ENCODE measurements at places on chromosomes 12 and 14.

DNA sequence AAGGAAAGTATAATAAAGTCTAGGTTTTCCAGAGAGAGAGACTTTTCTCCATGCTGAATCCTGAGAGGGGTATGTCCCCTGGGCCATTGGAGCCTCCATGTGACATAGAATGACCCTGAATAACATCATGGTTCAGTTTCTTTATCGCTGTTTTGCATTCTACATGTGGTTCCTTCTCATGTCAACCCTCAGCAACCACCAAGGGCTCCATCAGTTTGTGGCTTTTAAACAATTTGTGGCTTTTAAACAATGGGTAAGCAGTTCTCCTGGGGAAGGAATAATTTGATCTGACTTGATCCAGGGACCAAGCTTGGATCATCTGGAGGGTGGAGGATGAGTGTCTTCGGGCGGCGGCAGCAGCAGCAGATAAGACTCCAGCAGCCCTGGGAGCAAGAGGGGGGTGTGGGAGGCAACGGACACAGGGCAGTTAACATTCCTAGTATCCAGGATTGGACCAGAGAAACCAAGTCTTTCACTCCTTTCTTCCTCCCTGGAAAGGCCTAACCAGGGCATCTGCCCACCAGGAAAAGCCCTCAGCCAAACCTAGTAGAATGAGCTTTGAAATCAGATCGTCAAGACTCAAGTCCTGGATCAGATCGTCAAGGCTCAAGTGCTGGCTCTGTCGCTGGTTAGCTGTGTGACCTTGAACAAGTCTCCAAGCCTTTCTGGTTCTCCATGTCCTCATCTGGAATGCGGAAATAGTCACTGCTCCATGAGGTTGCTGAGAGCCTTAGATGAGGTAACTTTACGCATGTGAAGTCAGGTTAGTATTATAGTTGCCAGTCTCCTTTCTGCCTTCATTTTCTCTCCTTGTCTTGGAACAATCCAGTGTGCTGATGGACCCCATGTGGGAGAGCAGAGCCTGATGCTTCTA is 27.8 kb upstream of the FAM222A start:
- DNase-seq: no peak

- DNase-seq: no peak
These were observed 5.9 kb upstream of the KRT3 start for GRCh38 chr12:52801773-52802172.

- DNase-seq: no peak
These were observed 467.1 kb upstream of the SOX5 start for GRCh38 chr12:24416423-24417109.

DNA sequence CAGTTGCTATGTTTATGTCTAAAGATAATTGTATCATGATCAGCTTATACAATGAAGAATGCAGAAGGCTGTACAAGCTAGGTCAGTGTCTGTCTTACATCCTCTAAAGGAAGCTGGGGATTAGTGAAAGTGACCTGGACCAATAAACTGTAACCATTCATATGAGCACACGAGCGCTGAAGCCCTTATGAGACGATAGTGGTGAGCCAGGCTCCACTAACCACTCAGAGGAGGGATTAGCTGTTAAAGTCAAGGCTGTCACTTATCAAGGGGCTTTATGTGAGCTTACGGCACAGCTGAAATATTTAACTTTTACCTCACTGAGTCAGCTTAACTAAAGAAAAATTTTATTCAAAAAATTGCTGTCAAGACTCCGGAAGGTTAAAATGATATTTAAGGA is 30.3 kb downstream of the NDUFA12 start:
- DNase-seq: no peak

DNA sequence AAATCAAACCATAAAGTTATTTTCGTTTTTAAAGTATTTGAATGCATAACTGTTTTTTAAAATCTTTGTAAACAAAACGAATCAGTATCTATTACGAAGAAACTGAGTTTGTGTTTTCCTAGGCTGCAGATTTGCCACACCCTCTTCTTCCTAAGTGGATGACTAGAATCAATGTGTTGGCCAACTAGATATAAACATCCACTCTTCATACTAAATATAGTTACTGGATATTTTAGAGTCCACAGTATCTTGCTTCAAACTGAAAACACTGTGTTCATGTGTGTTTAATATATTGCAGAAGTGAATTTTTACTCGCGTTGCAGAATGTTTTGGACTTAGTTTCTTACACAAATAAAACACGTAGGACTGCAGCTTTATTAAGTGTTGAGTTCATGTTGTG is 63.2 kb downstream of the KLHL28 start:
- peak; percentile 37 for DNase-seq

- DNase-seq: no peak
These were observed 3.5 kb upstream of the BAZ2A start for GRCh38 chr12:56633468-56634241.

DNA sequence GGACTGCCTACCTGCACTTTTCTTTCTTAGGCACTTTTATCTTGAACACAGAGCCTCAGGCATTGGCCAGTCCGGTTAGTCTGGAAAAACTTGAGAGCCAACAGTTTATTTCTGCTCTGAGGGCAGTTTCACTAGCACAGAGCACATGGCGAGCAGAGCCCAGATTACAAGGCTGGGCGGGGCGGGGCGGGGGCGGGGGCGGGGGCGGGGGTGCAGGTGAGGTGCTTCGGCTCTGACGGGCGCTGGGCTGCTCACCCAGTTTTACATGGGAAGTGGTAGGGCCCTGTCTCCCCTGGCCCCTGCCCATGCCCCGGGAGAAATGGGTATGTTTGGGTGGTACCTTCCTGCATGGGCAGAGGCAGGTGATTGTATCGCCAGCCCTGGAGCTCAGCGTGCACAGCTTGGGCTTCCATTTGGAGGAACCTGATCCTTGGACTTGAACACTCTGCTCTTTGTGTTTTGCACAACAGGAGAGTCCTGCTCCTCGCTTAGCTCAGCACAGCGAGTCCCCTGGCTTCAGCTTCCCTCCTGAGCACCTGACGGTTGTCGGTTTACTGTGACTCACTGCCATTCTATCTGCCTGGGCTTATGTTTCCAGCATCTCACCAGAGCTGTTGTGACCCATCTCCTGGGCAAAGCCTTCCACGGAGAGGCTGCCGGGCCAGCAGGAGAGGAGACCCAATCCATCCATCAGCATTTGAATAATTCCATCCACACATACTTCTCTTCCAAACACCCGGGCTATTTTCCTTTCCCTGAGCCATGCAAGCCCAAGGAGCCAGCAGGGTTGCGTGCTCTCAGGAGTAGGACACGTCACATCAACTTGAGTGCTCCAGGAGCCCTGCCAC is 108.5 kb downstream of the ARF6 start:
- no peak for DNase-seq

DNA sequence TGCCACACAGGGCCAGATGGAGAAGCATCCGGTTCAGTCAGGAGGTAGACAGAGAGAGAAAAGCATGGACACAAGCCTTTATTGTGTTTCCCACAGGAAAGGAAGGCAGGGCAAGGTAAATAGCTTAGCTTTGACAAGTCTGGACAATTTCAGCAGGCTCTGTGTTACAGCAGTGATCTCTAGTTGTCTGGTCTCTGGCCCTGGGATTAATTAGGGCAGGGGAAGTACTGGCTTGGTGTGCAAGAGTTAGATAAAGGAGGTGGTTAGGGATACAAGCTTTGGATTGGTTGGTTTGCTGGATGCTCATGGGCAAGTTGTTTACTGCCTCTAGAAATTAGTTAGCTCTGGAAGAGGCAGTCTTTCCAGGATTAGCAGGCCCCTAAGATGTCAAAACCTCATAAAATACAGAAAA is 15.1 kb upstream of the NGDN start:
- peak; percentile 7 for DNase-seq

DNA sequence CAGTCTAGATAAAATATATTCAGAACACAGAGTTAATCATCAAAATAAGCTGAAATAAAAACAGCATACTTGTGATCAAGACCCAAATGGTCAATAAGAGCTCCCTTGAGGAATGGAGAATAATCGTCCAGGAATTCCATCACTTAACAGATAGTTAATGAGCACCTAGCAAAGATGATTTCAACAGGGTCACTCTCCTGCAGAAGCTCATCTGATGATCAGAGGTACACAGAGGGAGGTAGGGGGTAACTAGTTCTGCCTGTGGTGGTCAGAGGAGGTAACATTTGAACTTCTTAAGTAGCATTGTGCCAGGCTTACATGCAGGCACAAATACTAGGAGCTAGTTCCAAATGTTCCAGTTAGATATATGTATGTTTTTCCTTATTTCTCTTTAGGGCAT is 9.5 kb downstream of the MED13L start:
- DNase-seq: no peak

DNA sequence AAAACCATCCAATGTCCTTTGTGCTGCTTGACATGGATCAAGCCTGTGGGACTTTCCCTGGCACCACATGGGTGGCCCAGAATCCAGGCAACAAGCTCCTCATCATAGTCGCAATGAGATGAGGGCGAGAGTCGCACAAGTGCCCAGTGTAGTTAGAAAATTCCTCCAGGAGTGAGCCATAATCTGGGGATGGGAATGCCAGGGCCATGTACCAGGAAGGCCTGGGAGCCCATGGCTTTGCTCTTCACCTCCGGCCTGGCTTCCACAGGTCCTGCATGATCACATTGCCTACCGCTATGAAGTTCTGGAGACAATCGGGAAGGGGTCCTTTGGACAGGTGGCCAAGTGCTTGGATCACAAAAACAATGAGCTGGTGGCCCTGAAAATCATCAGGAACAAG is 33.9 kb downstream of the DYRK4 start:
- no peak for DNase-seq

GRCh38 chr12:107283652-107284051 is 190.3 kb upstream of the CRY1 start:
- no peak for DNase-seq

DNA sequence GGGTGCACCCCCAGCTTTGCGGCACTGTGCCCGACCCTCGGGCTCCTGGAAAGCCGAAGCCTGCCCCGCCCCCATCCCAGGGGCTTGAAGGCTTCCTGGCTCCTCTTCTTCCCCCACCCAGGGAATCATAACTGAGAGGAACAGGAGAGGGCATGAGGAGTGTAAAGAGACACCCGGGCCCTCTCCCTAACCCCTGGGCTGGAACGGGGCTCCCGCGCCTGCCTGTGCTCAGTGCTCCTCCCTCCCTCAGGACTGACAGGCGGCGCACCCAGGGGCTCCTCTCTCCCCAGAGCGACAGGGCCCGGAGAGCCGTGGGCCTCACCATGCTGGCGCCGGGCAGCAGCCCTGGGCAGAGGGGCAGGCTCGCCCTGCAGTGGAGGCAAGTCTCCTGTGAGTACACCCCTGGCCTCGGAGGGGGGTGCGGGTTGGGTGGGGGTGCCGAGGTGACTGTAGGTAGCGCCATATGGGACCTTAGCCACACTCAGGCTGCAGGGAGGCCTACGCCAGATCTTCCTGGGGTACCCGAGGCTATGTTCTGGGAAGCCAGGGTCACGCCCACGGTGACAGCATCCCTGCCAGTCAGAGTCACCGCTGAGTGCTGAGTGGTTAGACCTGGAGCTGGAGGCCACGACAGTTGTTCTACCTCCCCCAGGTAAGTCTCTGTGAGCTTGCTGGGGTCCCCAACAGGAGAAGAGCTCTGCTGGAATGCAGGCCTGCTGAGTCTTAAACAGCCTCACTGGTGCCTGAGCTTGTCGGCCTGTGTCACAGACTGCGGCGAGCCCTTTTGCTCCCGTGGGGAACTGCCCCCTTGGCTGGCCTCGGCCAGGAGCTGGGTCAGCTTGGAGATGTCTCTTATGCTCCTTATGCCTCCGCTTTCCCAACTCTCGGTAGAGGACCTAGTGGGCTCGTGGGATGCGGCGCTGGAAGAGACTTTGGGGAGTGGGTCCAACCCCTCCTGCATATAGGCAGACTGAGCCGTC is 7.8 kb downstream of the LRTM2 start:
- no peak for DNase-seq

DNA sequence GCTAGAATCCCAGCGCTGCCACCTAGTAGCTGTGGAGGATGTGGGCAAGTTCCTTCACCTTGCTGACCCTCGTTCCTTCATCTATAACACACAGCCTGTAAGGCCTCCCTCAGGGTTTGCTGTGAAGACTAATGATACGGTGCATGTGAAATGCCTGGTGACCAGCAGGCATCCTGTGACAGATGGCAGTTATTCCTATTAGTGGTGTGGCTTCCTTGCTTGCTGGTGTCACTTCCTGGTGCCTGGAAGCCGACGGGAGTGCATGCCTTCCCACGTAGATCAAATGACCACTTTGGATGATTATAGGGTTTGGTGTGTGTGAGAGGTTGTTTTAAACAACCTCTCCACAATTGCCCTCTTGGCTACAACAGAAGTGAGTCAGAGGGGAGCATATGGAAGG is 894.9 kb downstream of the VRK1 start:
- DNase-seq: no peak

GRCh38 chr14:44669496-44669895 is 162.4 kb upstream of the FSCB start:
- no peak for DNase-seq

GRCh38 chr14:49865431-49865859 is 12.9 kb upstream of the NEMF start:
- peak; percentile 86 for DNase-seq

DNA sequence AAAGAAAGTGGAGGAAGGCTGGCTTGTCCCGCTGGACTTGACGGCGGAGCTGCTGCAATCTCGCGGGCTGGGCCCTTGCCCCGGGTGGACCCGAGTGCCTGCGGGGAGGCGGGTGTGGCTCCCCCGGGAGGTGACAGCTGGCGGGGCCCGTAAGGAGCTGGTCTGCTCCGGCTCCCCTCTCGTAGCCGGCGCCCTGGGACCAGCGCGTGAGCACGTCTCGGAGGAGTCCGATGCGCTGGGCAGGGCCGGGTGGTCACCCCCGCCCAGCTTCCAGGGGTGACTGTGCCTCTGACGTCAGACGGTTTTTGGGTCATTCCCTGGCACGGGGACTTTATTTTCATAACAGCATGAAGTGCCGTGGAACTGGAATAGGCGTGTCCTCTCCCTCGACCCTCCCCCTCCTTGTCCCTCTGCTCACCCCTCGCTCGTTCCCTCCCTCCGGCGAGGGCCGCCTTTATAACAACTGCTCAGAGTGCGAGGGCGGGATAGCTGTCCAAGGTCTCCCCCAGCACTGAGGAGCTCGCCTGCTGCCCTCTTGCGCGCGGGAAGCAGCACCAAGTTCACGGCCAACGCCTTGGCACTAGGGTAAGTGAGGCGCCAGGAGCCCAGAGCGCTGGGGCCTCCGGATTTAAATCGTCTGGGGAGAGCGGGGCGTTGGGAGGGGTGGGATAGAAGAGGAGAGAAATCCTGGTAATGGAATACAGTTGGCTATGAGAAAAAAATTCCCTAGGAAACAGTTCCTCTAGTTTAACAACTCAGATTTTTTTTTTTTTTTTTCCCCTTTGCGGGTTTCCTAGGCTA is at the start of gene GPRC5A:
GPRC5A (plus strand) TSS at position 483 of the 801 bp plus-strand sequence. CDS start 16,688 bp downstream, outside the sequence.
- DNase-seq: peak; percentile 93

DNA sequence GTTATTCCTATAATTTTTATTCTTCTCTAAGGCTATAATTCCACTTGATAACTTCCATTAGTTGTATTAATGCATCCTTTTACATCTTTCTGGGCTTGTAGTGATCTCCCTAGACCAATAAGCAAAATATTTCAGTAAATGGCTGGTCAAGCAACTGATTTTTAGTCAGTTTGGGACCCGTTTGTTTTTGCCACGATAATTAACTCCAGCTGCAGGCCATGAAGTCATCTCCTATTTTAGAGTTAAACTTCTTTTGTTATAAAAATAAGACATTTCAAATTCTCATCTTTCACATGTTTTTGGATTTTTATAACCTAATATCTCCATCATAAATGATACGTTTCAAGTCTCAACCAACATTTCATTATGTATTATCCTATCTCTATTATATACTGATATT is 49.4 kb downstream of the MAGOHB start:
- DNase-seq: peak; percentile 18

Measured in eye (tissue), 1 donor.